ENCODE measurements at places on chromosomes 6 and 20.

GRCh38 chr6:33123732-33124524, 48.1 kb downstream of the HLA-DPB1 start:
- no peak for DNase-seq

DNA sequence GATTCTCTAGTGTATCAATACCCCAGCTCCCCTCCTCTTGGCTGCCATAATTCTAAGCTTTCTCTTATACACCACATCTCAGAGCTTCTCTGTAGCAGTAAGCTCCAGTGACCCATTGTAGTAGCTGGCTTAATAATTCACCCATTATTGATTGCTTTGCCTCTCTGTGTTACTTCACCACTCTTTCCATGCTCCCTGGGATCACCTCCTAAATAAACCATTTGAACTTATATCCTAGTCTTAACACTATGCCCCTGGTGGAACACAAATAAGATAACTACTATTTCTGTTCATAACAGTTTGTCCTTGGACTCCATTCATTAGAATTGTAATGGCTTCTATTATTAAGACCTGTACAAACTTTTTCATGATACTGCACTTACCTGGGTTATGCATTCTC, 758.9 kb downstream of the KIF16B start:
- DNase-seq = no peak

DNA sequence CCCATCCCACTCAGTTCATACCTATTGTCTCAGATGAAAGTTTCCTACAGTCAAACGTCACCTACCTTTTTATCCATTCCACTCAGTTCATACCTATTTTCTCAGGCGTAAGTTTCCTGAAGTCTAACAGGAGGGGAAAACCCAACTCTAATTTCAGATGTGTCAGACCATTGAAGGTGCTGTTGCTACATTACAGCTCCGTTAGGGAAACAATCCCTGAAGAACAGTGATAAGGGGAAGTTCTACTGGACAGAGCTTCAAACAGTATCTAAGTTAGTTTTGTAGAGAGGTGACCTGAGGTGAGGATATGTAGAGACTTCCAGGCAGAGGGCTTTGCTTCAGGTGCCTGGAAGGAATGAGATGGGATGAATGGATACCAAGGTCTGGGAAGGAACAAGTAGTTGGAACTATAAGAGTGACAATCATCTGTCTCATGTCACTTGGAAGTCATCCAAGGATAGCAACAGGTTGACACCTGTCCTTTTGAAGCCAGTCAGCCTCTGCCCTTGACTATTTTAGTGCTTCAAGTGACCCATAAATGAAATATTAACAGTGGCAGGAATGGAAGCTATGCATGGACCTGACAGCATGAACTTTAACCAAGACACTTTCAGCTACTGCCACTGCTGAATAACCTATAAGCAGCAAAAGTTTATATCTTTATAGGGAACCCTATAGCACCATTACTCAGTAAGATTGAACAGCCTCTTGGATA, 191.6 kb upstream of the MOCS1 start:
- no peak for DNase-seq

GRCh38 chr6:5054245-5054873, 30.8 kb upstream of the PPP1R3G start:
- DNase-seq = no peak

- DNase-seq = no peak
Measured at GRCh38 chr6:27599859-27600532, 127.1 kb upstream of the ZNF184 start.
